Activated CD8-positive, alpha-beta memory T cell treated with anti-CD3 and anti-CD28 coated beads for 36 hours (primary cell): ENCODE measurements at places on chromosomes 5 and 9. TPM values are rescaled to one million over a fixed set of nuclear protein-coding genes. Genes with fewer than 3 reads are reported as not detected.

SLC6A3 gene
- 0.08 TPM for total RNA-seq

OTP gene
- total RNA-seq, result not detected

SPAG8 gene
- total RNA-seq, result 1.2 TPM

ZNF608 gene
- not detected for total RNA-seq
